MM.1S (cell line): ENCODE measurements at places on chromosomes 3 and 15.
A peak's percentile ranks its signal among the peaks of the same experiment; 100 is the strongest.

GRCh38 chr15:73996939-73997338, 2.4 kb downstream of the PML start:
- DNase-seq, result peak; percentile 58
- H3K36me3 ChIP-seq, result peaks cover 4% of the 10 kb centered on the region; the same call in 1 of the 2 replicates
- H3K27ac ChIP-seq, result peak overlapping the region; percentile 50; the same call in 1 of the 2 replicates
- H3K4me1 ChIP-seq, result 0 out of 2 replicates have a peak, but pooled peaks cover 9% of the 10 kb centered on the region
- no peaks in the 10 kb centered on the region for H3K27me3 ChIP-seq
- H3K4me3 ChIP-seq, result peak overlapping the region; percentile 87

DNA sequence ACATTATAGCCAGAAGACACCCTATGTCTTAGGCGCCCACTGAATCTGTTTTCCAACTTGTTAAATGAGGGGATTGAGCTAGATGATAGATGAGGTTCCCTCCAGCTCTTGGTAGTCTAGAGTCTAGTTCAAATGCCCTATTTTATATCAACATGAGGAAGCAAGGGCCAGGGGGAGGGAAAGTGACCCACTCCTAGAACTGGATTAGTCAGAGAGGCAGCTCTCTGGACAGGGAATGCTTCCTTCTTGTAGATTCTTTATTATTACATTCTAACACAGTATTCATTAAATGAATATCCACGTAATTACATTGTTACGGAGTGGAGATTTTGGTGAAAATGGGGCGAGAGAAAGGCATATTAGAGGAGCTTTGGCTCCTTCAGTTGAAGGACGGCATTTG, 89.5 kb downstream of the RAD18 start:
- H3K4me1 ChIP-seq, result no peaks in the 10 kb centered on the region
- no peak overlapping the region for H3K4me3 ChIP-seq

- H3K27me3 ChIP-seq, result no peaks in the 10 kb centered on the region
- no peaks in the 10 kb centered on the region for H3K36me3 ChIP-seq
- no peak overlapping the region for H3K27ac ChIP-seq
Observed at GRCh38 chr3:72060447-72061034, 275.6 kb upstream of the PROK2 start.

GRCh38 chr15:91099616-91099994, 452 bp upstream of the SV2B start:
- 0 out of 2 replicates have a peak, but pooled peaks cover 3% of the 10 kb centered on the region for H3K4me1 ChIP-seq
- H3K36me3 ChIP-seq, result no peaks in the 10 kb centered on the region
- no peaks in the 10 kb centered on the region for H3K27me3 ChIP-seq
- peak overlapping the region; percentile 83 for H3K4me3 ChIP-seq

GRCh38 chr3:4494895-4495264, 1.7 kb downstream of the ITPR1 start:
- H3K27me3 ChIP-seq, result no peaks in the 10 kb centered on the region
- H3K4me1 ChIP-seq, result no peaks in the 10 kb centered on the region
- no peak overlapping the region for H3K27ac ChIP-seq
- peak; percentile 27 for DNase-seq
- H3K4me3 ChIP-seq, result peak overlapping the region; percentile 77
- H3K36me3 ChIP-seq, result no peaks in the 10 kb centered on the region

- H3K4me3 ChIP-seq, result no peak overlapping the region
- no peaks in the 10 kb centered on the region for H3K27me3 ChIP-seq
- DNase-seq, result peak; percentile 86
- no peaks in the 10 kb centered on the region for H3K36me3 ChIP-seq
Observed at GRCh38 chr15:70023064-70023768, 74.5 kb downstream of the TLE3 start.

DNA sequence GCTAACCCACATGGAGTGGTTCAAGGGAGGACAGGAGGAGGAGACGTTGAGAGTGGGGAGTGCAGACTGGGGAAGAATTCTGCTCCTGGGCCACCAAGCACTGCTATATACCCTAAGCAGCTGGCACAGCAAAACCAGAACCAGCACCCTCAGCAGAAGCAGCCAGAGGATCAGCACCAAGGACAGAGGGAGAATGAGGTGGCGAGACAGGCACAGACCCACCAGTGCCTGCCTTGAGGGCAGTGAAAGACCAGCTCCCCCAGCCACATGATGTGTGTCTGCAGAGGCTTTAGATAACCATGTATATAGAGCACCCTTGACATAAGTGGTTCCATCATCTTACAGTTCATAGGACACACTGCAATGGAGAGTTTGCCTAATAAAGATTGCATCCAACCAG, 319.0 kb downstream of the GABRB3 start:
- no peak overlapping the region for H3K27ac ChIP-seq
- no peaks in the 10 kb centered on the region for H3K36me3 ChIP-seq
- no peak for DNase-seq
- H3K4me3 ChIP-seq, result no peak overlapping the region
- no peaks in the 10 kb centered on the region for H3K27me3 ChIP-seq
